ENCODE measurements at places on chromosomes 3 and 15.

DNA sequence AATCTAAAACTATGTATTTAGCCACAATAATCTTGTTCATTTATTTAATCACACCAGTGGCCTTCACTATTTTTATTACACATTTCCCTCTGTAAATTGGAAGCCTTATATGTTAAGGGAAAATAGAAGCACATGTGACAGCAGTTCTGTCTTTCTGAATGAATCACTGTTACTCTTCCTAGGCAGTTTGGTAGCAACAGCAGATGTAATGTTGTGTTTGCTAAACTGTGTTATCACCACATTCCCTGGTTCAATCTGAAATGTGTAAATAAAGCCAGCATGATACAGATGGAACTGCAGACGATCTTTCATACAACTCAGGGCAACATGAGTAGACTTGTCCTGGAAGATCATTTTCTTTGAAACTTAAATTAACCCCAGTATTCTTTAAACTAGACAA lies 220.1 kb downstream of the MCTP2 start:
- DNase-seq, result no peak

DNA sequence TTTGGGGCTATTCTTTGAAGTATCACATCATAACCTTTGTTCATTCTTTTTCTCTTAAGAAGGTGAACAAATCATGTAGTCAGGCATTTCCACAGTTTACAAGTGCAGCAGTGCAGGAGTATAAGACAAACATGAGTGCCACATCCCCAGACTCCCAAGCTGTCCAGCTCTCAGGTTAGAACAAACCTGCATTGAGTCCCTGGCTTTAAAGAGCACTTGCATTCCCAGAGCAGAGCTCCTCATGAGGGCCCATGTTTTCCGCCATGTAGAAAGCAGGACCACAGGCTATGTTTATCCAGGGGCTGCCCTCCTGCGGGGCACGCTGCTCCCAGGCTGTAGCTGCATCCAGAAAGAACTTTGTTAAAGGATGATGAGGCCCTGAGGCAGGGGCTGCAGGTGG lies 267.7 kb downstream of the TLE3 start:
- DNase-seq, result no peak

DNA sequence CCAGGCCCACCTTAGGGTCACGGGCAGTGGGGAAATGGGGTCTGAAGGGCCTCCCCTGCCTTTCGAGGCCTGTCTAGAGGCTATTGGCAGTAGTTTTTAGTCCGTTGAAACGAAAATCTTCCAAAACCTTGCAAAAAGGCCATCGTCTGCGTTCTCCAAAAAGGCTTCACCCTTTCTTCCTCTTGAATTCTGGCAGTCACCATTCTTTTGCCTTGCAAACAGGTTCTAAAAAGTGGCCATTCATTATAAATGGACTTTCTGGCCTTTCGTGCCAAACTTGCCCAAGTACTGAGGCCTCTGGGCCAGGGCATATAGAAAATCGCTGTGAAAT lies 367 bp upstream of the TARS3 start:
- DNase-seq, result no peak

GRCh38 chr3:115520241-115520640 lies 103.1 kb upstream of the GAP43 start:
- no peak for DNase-seq

DNA sequence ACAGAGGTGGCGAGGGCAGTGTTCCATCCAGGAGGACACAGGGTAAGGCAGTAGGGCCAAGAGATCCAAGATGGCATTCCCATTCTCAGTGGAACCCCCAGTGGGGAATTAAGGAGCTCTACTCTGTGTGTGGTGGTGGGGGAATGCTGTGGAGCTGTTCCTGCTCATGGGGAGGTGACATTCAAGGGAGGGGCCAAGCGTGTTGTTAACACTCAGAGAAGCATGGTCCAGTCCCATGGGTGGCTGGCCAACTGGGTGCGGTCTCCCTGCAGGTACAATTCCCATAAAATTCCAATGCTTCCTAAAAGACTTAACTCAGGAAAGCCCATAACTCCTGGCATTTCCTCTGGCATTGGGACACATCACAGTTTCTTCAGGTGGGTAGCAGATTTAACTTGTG lies 2.3 kb downstream of the CAMP start:
- no peak for DNase-seq

DNA sequence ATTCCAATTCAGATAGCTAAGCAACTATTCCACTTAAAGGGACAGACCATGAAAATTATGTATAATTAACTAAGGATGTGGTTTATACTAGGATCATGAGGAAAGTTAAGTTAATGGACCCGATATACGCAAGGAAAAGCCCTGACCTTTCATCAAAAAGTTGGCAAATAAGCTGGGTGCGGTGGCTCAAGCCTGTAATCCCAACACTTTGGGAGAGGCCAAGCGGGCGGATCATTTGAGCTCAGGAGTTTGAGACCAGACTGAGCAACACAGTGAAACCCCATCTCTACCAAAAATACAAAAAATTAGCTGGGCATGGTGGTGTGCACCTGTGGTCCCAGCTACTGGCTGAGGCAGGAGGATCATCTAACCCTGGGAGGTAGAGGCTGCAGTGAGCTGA lies 39.6 kb downstream of the SCAP start:
- DNase-seq, result no peak

- peak; percentile 94 for DNase-seq
These were observed 43.8 kb downstream of the NCEH1 start for GRCh38 chr3:172666873-172667694.

GRCh38 chr3:172087198-172087597 lies 47.8 kb downstream of the FNDC3B start:
- DNase-seq, result no peak

- DNase-seq, result no peak
These were observed 46.9 kb downstream of the SENP2 start for GRCh38 chr3:185632996-185633395.

All from NCI-H2107 (cell line).